ENCODE measurements at places on chromosomes 11 and 22. TPM values are rescaled to one million over a fixed set of nuclear protein-coding genes. Genes with fewer than 3 reads are reported as not detected.

Gene CASP5
- not detected for total RNA-seq

Gene TRIM34
- 8.3 TPM for total RNA-seq

Gene CHRDL2
- 0.77 TPM for total RNA-seq

Gene OR6A2
- total RNA-seq: under 0.01 TPM
